ENCODE measurements at places on chromosomes 1 and 21.

- DNase-seq, result no peak
Measured at GRCh38 chr1:55916481-55916880, 662.9 kb downstream of the PLPP3 start.

DNA sequence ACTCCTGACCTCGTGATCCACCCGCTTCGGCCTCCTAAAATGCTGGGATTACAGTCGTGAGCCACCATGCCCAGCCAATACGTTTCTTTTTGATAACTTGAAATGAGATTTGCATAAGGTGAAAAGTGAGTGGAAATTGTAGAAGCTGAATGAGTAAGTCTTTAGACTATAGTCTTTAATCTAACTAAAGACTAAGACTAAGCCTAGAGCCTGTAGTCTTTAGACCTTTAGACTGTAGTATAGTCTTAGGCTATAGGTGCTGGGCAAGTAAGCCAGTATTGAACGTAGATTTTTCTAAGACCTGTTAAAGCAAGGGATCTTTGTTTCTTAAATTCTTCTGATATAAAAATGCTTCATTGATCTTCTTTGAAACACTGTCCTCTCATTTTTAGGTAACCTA lies 12.1 kb downstream of the PPP2R5A start:
- DNase-seq, result no peak

GRCh38 chr1:161259765-161260164 lies 1.2 kb downstream of the PCP4L1 start:
- DNase-seq, result no peak

GRCh38 chr1:30042438-30043147 lies 680.8 kb downstream of the MATN1 start:
- DNase-seq, result no peak

DNA sequence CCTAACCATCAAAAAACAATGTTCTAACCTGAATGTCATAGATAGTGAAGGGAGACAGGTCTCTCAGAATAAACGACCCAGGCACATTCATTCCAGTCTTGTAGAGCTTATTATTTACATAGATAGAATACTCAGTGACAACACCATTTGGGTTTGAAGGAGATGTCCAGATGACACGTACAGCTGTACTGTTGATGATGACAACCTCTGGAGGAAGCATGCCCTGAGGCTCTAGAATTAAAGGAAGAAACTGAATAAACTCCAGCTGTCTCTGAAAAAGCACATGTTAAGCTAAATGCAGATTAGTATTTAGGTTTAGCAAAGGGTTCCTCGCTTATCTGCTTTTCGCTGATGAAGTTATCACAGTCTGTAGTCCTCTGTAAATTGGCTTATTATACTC lies 277.2 kb downstream of the KCTD3 start:
- no peak for DNase-seq

DNA sequence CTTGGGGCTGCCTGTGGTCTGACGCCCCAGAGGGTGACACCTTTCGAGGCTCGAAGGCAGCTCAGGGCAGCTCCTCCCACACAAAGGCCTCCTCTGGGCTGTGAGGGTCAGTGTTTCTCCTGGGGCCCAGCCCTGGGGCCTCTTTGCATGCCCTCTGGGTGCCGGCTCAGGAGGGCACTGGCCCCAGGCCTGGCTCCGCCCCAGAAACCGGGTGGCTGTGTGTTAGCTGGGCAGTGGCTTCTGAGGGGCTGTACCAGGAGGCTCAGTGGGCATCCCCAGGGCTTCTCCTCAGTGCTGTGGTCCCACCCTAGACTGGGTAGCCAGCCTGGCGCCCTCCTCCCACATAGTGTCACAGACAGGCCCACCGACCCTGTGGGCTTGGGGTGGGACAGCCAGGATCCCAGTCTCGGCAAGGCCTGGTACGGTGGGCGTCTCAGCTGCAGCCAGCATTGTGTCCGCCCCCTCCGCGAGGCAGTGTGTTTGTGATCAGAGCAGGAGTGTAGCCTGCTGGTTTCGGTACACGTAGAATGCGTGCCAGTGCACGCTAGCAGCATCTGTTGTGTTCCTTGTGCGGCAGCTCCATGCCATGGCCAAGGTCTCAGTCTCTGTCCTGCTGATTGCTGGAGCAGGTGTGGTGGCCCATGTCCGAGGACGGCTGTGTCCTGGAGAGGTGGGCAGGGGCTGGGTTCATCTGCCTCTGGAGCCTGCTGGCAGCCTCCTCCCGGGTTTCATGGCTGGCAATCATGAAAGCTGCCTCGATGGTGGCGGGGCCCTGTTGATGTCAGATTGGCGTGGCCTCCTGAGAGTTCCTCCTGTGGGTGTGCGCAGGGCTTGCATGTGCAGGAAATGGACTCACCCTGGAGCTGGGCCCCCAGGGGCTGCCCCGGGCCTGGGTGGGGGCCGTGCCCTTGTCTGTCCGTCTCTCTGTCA lies 28.0 kb downstream of the RRP1 start:
- no peak for DNase-seq

GRCh38 chr1:18348354-18348753 lies 132.4 kb upstream of the KLHDC7A start:
- no peak for DNase-seq

DNA sequence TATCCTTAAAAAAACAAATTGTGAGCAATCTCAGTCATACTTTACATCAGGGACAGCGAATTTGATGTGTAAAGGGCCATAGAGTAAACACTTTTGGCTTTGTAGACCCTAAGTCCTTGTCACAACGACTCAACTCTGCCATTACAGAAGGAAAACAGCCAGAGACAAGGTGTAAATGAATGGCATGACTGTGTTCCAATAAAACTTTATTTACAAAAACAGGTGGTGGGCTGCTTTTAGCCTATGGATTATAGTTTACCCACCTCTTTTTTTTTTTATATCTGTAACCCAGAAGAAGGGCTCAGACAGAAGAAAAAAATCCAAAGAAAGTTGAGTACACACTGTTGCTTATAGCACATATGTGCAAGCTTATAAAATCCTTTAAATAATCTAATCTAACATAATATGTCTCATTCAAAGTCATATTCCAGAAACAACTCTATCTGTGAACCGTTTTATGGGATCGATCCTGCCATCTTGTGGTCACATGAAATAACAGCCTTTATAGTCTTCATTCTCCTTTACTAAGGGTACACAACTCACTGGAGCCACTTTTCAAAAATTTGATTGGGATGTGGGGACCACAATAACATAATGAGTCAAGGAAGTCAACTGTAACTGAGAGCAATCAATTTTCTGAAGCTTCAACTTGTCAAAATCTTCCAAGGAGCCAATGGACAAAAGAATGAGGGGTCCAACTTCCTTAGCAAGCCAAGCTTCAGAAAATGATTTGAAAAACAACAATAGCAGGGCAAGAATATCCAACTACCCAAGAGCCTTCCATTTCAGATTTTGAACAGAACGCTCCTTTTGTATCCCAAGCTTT lies 142.2 kb upstream of the KRTAP19-8 start:
- no peak for DNase-seq

- DNase-seq, result no peak
Measured at GRCh38 chr1:3553940-3554223, 57.4 kb downstream of the MEGF6 start.

- no peak for DNase-seq
Measured at GRCh38 chr1:26788515-26788785, 700 bp downstream of the PIGV start.

- DNase-seq, result peak; percentile 9
Measured at GRCh38 chr1:84078108-84078841, 65.8 kb upstream of the PRKACB start.

- no peak for DNase-seq
Measured at GRCh38 chr1:43822040-43822690, 111.4 kb upstream of the ARTN start.

DNA sequence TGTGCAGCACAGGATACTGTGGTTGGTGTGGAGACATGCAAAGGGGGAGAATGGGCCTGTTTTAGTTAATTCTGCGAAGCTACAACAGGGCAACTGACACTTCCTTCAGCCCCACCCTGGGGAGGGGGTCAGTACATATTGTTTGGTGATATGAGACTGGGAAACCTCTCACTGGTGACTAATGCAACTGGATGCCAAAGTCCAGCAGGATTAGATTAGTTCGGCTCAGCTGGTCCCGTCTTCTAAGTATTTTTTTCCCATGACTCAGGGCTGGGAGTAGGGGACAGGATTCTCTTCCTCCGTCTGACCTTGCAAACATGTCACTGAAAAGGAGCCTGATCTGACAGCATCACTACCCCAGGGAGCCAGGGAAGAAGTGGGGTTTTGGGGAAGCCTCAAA lies 43.0 kb downstream of the PLXNA2 start:
- DNase-seq, result no peak

DNA sequence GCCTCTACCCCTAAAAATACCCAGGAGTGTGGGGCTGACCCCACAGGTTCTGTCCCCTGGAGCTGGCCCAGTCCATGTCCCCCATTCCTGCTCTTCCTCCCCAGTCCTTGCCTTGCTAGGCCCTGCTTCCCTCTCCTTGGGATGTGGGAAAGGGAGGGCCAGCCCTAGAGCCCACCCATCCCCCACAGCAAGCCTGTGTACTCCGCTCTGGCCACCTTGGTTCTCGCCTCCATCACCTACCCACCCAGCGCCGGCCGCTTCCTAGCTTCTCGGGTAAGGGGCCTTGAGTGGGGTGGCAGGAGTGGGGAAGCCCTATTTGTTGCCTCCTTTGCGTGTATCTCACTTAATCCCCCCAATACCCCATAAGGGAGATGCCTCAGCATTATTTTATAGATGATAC lies 6.7 kb downstream of the CLCNKB start:
- DNase-seq, result no peak

DNA sequence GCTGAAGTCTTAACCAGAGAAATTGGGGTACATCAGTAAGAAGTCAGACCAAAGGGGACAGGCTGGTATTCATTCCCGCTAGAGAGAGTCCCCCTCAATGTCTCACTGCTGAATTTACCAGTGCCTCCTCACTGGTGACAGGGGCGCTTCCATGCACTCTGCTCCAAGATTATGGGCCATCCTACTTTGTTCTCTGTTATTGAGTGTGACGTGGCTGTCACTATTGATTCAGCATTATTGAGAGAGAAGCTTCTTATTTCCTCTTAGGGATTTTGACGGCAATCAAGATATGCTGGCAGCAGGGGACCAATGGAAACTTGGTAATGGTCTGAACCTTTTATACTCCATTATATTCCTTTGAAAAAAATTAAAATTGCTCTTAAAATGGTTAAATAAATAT lies 118.6 kb downstream of the SYF2 start:
- no peak for DNase-seq

DNA sequence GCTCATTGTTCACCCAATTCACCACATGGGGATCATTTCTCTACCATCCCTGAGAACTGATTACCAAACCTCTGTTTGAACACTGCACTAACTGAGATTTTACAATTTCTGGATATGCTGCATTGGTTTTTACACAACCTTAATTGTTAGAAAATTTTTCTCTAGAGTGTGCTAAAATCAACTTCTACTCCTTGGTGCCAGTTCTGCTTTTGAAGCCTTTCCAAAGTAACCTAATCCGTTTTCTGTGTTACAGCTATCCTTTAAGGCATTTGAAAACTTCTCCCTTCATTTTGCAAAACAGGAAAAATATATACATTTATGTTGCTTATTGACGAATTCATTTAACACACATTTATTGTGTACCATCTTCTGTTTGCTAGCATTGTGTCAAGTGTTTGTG lies 23.7 kb downstream of the SMAP2 start:
- DNase-seq, result no peak

DNA sequence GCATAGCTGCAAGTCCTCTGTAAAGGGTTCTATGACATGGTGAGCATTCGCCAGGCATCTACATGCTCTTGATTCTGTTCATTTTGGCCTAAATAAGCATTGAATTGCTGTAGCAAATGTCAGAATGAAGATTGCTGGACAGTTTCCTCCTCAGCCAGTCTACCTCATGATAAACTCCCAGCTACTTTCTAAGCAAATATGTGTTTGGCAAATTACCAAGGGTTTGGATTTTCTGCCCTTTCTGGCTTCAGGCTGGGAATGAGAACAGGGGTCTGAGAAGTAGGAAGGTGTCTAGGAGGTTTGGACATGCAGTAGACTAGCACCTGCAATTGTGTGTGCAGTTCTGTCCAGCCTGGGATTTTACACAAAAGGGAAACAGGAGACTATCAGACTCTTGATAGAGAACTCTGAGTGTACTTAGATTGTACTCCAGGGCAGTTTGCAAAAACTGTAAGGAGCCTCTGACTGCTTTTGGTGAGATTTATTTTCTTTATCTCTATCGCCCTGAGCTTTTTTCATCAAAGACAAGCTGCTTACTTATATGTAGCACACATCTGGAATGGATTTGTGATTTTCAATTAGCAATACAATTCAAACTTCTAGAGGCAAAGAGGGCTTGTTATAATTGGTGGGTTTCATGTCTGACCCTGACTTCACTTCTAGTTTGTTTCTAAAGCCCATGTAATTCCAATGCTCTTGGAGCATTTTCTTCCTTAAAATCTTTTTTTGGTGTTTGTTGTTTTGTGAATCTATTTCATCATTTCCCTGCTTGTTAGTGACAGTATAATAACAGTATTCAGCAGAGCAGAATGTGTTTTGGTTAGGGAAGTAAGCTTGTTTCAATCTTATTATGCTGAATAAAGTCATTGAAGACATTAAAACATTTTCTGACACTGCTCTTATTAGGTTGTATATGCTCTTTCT lies 150.8 kb downstream of the VPS13D start:
- DNase-seq, result no peak

DNA sequence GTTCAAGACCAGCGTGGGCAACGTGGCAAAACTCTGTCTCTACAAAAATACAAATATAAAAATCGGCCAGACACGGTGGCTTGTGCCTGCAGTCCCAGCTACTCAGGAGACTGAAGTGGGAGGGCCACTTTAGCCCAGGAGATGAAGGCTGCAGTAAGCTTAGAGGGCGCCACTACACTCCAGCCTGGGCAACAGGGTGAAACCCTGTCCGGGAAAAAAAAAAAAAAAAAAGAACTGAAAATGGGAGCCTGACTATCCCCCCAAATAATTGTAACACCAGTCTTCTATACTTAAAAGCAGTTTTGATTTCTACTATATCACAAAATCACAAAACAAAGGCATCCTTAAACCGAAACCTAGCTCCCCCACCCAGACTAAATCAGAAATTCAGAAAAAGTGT lies 60.3 kb downstream of the CDC42BPA start:
- DNase-seq, result no peak

- DNase-seq, result no peak
Measured at GRCh38 chr1:24805534-24806301, 60.5 kb downstream of the CLIC4 start.

- no peak for DNase-seq
Measured at GRCh38 chr21:26887251-26887650, 42.0 kb upstream of the ADAMTS1 start.

- DNase-seq, result no peak
Measured at GRCh38 chr1:2985067-2985561, 36.2 kb upstream of the ACTRT2 start.

GRCh38 chr1:33117440-33118085 lies 36.6 kb downstream of the AZIN2 start:
- no peak for DNase-seq

Measured in NCI-H524 treated with DMSO at 0.1 percent for 48 hours (cell line).